Fibroblast of skin of right quadriceps (primary cell): ENCODE measurements at places on chromosomes 6 and 20.

DNA sequence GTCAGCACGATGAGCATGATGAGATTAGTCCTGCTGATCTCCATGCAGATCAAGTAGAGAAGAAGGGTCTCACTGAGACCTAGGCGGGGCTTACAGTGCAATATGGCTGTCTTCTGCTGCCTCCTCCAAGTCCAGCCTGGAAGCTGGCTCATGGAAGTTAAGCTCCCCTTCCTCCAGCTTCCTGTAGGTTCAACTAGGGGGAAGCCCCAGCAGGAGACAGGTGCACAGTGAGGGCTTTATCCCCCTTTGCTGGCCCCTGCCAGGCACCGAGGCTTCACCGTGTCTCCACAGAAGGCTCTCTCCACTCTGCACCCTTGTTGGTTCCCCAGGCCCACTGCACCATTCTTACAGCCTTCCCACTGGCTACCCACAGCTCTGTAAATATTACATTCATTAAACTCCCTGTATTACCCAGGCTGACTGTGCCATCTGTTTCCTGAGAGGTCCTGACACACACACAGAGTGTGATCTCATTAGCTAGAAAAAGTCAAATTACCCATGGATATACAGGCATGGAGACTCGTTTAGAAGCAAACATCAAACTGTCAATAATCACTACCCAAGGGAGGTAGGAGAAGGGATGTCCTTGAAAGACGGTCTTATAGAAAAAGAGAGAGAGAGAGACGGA is 90.4 kb downstream of the SLC2A10 start:
- DNase-seq, result no peak

- DNase-seq, result no peak
These were observed 70.9 kb downstream of the ARID1B start for GRCh38 chr6:156848123-156848522.

DNA sequence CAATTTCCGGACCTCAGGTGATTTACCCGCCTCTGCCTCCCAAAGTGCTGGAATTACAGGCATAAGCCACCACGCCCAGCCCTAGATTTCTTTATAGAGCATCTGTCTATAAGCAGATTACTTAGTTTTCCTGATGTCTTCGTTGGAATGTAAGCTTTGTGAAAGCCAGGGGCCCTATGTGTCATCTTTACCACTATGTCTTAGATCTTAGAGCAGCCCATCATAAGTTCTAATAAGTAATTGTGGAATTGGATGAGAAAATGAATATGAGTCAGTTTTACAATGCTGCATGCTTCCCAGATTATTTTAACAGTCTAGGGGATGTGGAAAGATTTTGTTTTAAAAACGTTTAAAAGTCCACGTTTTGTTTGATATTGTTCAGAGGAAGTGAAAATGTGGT is 9.1 kb upstream of the ZBTB2 start:
- peak; percentile 76 for DNase-seq

GRCh38 chr6:917296-917695 is 224.4 kb upstream of the EXOC2 start:
- no peak for DNase-seq

DNA sequence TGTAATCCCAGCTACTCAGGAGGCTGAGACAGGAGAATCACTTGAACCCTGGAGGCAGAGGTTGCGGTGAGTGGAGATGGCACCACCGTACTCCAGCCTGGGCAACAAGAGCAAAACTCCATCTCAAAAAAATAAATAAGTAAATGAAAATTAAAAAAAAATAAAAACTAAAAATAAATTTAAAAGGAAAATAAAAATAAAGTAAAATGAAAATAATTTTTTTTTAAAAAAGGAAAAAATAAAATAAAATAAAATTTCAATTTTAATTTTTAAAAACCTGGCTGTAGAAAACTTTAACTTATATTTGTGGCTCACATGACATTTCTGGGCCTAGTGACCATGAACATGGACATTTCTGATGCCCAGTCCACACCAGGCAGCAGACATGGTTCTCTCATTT is 16.1 kb downstream of the HCK start:
- no peak for DNase-seq

DNA sequence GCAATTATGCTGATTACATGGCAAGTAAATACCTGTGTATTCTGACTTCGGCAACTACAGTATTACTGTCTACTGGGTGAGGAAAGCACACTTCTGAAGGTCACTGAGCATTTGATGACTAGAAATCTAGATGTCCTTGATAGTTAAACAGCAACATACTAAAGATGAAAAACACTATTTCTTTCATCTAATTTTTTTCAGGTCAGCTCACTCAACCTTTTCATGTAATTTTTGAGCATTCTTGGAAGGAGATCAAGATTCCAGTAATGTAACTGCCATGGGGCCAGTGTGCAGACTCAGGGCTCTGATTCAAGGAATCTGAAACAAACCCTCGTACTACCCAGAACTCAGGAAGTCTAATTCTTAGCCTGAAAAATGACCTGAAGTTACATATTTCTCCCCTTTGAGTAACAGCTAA is 222.6 kb upstream of the TAB2 start:
- DNase-seq, result peak; percentile 60

DNA sequence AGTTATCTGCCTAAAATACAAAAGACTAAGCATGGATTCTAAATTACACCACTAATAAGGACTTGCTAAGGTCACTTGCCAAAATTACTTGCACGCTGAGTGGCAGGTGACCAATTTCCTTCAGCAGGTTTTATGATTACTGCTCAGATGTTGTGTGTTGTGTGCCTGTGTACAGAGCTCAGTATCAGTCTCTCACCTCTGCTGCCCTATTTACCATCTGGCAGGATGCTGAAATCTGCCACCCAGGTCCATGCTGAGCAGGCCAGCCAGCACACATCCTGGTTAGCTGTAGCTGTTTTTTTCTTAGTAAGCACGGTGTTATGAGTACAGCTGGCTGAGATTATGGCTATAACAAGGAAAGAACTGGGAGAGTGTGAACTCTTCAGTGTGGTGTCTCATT is 34.0 kb downstream of the ELOVL4 start:
- DNase-seq, result no peak

- DNase-seq, result no peak
These were observed 136.9 kb downstream of the NKAIN2 start for GRCh38 chr6:123940551-123940950.

DNA sequence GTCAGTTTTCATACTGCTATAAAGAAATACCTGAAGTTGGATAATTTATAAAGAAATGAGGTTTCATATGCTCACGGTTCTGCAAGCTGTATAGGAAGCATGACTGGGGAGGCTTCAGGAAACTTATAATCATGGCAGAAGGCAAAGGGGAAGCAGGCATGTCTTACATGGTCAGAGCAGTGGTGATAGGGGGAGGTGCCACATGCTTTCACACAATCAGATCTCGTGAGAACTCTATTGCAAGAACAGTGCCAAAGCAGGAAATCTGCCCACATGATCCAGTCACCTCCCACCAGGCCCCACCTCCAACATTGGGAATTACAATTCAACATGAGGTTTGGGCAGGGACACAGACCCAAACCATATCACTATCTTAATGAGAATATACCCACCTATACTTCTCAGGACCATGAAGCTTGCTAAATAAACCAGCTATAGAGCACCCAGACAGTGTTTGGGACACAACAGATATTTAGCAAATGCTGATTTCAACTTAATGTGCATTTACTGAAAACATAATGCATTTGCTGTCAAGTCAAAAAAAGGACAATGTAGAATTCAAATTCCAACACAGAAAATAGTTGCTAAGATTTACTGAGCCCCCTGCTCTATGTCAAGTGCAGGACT is 63.8 kb downstream of the TNFRSF21 start:
- DNase-seq, result no peak

DNA sequence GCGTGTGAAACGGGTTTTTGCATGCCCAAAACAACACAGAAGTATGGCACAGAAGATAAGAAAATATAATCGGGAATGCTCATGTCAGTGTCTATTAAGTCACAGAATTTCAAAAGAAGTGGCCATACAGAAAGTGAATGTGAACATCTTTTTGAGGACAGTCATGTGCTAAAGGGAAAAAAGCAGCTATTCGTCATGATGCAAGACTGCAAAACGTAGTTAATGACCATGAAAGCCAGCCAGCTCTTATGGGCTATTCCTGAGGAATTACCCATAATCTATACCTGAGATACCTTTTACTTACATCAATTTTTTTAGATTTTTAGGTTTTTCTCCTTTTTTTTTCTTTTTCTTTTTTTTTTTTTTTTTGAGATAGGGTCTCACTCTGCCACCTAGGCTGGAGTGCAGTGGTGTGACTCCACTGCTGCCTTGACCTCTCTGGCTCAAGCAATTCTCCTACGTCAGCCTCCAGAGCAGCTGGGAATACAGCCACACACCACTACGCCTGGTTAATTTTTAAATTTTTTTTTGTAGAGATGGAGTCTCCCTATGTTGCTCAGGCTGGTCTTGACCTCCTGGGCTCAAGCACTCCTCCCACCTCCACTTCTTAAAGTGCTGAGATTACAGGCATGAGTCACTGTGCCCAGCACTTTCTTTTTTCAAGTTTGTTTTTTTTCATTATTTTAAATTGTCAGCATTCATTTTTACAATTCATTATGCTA is 18.1 kb upstream of the ZBP1 start:
- no peak for DNase-seq

GRCh38 chr20:44615169-44615791 is 32.9 kb downstream of the PKIG start:
- DNase-seq, result no peak

- no peak for DNase-seq
These were observed 205.5 kb upstream of the AGPAT4 start for GRCh38 chr6:161479376-161479775.

GRCh38 chr6:168061269-168062210 is 17.5 kb downstream of the FRMD1 start:
- DNase-seq, result no peak

GRCh38 chr6:36976931-36977330 is 9.1 kb downstream of the MTCH1 start:
- no peak for DNase-seq

GRCh38 chr20:37703035-37703845 is 9.4 kb downstream of the CTNNBL1 start:
- no peak for DNase-seq

- DNase-seq, result no peak
These were observed 194.9 kb downstream of the SCP2D1 start for GRCh38 chr20:19008497-19008896.

GRCh38 chr6:114342086-114342825 is 567 bp downstream of the HS3ST5 start:
- DNase-seq, result no peak

- no peak for DNase-seq
These were observed 267.0 kb downstream of the TMEM242 start for GRCh38 chr6:157056275-157056674.

GRCh38 chr20:10670501-10671220 is 3.1 kb downstream of the JAG1 start:
- no peak for DNase-seq

GRCh38 chr6:42406306-42407280 is 45.1 kb downstream of the TRERF1 start:
- peak; percentile 33 for DNase-seq

- no peak for DNase-seq
These were observed 75.1 kb upstream of the AFDN start for GRCh38 chr6:167751579-167752115.

- DNase-seq, result peak; percentile 29
These were observed 6.5 kb upstream of the UQCC2 start for GRCh38 chr6:33717934-33718455.

DNA sequence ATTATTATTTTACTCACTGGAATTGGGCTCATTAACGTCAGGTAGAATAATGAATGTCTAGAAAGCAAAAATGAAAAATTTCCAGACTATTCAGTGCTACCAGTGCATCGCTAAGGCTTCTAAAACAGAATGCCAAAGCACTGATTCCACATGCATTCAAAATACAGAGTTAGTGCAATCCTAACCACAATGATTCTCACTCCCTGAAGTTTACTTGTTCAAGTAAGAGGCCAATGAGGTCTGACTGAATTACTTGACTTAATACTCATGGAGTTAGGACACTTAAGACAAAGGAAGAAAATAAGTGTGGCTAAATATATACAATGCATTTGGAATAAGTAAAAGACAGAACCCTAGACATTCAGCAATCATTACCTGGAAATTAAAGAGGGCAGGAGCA is 220.5 kb downstream of the PKHD1 start:
- no peak for DNase-seq

- no peak for DNase-seq
These were observed 526.4 kb downstream of the PRKN start for GRCh38 chr6:162200945-162201690.

DNA sequence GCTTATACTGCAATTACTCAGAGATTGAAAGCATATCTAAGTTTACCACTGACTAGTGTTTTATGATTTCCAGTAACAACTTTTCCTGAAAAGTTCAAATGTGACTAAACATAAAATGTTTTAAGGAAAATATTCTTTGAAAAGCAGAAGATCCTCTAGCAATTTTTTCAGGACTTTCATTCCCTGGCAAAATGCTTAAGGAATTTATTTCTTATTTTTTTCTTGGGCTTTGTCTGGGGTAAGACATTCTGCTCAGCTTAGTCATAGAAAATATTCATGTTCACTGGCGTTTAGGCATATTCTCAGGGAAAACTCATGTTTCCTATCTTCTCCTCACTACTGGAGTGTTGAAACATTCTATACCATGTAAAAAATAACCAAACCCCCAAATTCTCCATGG is 235.3 kb upstream of the CEP162 start:
- DNase-seq, result peak; percentile 85

- no peak for DNase-seq
These were observed 57.4 kb upstream of the TFAP2D start for GRCh38 chr6:50655848-50656453.

- peak; percentile 85 for DNase-seq
These were observed 67.7 kb upstream of the ZNFX1 start for GRCh38 chr20:49345524-49345923.

GRCh38 chr6:147741389-147741788 is 232.9 kb downstream of the SAMD5 start:
- DNase-seq, result peak; percentile 40

DNA sequence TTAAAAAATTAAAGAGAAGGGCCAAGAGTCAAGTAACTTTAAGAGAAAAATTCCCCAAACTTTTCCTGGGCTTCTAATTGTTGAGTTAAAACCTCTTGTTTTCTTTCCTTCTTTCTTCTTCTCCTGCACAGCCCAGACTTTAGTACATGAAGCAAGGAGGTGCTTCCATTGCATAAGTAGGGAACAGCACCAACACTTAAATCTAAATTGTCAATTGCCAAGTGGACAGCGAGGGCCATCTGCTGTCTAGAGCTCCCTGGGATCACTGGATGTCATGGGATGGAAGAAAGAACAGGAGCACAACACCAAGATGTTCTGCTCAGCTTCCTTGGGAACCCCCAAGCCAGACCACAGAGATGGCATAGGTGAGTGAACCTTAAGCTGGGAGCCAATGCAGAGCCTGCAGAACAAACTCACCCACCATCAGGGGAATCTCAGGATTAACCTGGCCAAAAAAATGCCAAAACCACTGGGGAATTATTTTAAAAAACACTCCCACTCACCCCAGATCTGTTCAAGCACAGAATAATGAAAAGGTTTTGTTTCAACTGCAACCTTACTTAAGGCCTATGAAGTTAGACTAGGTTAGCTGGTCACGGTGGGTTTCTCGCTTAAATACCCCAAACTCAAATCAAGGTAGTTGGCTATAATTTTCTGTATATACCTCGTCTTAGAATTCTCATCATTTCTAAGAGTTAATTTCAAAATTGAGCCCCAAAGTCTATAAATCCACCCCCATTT is 67.8 kb downstream of the TNFRSF21 start:
- DNase-seq, result peak; percentile 6

- no peak for DNase-seq
These were observed 93.2 kb downstream of the PRSS35 start for GRCh38 chr6:83605517-83605916.
